ENCODE measurements at places on chromosomes 2 and 18. TPM values are rescaled to one million over a fixed set of nuclear protein-coding genes. Genes with fewer than 3 reads are reported as not detected.

Gene EPAS1
- 12.3 TPM for total RNA-seq

Gene DPP10
- total RNA-seq: not detected

Gene LCT
- total RNA-seq: not detected

Gene TUBB8B
- not detected for total RNA-seq

Gene SH3RF3
- total RNA-seq: 4.3 TPM

Gene ALPG
- total RNA-seq: not detected

Gene PPP3R1
- total RNA-seq: 25.6 TPM

Gene CELF4
- not detected for total RNA-seq

Gene PRKAG3
- not detected for total RNA-seq

Gene NCKAP1
- 188 TPM for total RNA-seq

Gene RMND5A
- 22.2 TPM for total RNA-seq

Gene NAT8
- not detected for total RNA-seq

Gene LIPG
- 2.2 TPM for total RNA-seq

Gene ARHGEF4
- total RNA-seq: 2.2 TPM

Gene TUBA3E
- not detected for total RNA-seq

Gene PRSS56
- not detected for total RNA-seq

Gene MDH1B
- 1.2 TPM for total RNA-seq

Gene MBOAT2
- 33.9 TPM for total RNA-seq

Gene ANKRD30BL
- not detected for total RNA-seq

Gene SIGLEC15
- 49.3 TPM for total RNA-seq

Gene PRKRA
- total RNA-seq: 82.5 TPM

Gene TANC1
- total RNA-seq: 24.4 TPM

Gene CSRNP3
- total RNA-seq: not detected

Gene SCYGR1
- not detected for total RNA-seq

Gene SERPINB13
- total RNA-seq: not detected

Gene PTPRN
- 3.2 TPM for total RNA-seq

Gene SCYGR7
- total RNA-seq: not detected

Gene RPRM
- total RNA-seq: not detected

Gene LYPD6B
- 21.6 TPM for total RNA-seq

Gene COLEC12
- 103 TPM for total RNA-seq

Gene ACVR1C
- 0.12 TPM for total RNA-seq

Gene SLC30A3
- not detected for total RNA-seq

Gene SPP2
- not detected for total RNA-seq

Gene ALPP
- total RNA-seq: not detected

Gene EVX2
- not detected for total RNA-seq

Gene ZFP36L2
- 9.1 TPM for total RNA-seq

Gene ZNF521
- total RNA-seq: 7.6 TPM

Gene HTR2B
- 1.7 TPM for total RNA-seq

Gene MBD1
- 36.3 TPM for total RNA-seq

Gene HK2
- 13.0 TPM for total RNA-seq

Gene IL1B
- 57.5 TPM for total RNA-seq

Gene GYPC
- total RNA-seq: 192 TPM

Gene LDLRAD4
- total RNA-seq: 0.24 TPM
